Esophagus mucosa (tissue), 1 donor: ENCODE measurements at places on chromosomes 7 and 10.
A peak's percentile ranks its signal among the peaks of the same experiment; 100 is the strongest.

DNA sequence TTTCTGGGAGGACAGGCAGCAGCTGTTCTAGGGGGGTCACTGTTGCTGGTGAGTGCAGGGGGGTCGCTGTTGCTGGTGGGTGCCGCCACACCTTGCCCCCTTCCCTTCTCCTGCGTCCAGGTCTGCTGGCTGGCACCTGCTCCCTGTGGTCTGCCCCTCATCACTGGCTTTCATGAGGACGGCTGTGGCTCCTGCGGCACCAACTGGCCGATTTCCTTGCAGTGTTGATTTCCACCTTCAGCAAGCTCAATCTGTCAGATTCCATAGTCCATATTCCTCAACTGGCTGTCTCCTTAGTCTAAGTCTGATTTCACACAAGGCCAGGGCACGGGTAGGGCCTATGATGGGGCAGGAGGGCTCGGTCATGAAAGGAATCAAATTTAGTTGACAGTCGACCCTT lies 23.4 kb upstream of the GRB10 start:
- ATAC-seq = no peak

DNA sequence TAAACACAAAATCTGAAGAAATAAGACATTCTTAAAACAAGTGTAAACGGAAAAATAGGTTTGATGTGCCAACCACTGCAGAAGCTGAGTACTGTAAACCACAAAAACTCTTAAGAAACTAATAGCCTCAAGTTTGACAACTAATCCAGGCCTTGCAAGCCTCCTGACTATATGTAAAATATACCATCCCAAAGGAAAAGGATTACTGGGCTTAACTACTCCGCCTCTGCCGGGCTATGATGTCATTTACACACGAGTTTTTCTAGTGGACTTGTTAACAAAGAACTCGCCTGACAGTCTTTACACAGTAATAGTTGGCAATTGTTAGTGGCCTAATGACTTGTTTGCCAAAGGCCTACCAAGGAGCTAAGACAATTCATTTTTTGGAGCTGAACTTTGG lies 2.1 kb downstream of the KIF5B start:
- ATAC-seq = peak; percentile 39

DNA sequence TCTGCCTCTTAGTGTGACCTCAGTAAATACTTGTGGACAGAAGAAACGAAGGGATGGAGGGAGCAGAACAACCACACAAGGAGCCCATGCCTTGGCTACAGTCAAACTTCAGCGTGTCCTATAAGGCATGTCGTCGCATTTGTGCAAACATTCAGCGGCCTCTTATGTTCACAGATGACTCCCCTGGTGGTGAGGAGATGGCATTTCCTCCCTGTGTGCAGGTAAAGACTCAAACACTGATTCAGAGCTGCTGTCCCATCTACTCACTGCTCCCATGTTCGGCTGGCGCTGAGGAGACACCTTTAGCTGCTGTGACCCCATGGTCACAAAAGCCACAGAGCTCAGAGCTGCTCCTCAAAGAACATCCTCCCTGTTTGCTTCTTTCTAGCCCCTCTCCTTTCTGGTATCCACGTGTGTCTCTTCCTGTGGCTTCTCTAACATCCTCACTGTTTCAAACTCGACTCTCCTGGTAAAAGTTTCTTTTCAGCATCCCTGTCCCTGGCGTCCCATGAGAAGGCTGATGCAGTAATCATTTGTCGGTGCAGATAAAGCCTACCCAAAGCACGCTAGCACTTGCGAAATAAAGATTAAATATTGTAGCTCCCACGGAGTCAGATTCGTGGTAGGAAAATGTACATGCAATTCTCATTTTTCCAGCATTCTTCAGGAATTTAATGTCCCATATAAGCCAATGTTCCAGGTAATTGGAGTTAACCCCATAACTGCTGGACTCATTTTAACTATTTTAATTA lies 124.9 kb upstream of the NEBL start:
- ATAC-seq = no peak

DNA sequence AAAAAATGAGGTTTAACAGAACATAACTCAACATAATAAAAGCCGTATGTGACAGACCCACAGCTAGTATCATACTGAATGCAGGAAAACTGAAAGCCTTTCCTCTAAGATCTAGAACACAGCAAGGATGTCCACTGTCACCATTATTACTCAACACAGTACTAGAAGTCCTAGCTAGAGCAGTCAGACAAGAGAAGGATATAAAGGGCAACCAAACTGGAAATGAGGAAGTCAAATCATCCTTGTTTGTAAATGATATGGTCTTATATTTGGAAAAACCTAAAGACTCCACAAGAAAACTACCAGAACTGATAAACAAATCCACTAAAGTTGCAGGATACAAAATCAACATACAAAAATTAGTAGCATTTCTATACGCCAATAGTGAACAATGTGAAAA lies 45.9 kb downstream of the C10orf71 start:
- ATAC-seq = no peak

DNA sequence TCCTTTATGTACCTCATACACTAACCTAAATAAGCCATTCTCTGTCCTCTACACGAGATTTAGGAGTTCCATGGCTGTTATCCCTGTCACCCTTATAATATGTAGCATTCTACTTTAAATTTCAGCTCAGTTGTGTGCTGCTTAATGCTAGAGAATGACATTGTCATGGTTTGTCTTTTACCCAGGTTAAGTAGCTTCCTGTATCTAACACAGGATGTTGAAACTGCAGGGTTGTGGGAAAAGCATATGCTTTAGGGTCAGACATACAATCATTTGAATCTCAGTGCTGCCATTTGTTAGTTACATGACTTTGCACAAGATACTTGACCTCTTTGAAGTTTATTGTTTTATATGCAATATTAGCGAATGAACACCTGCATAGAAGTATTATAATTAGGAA lies 235.1 kb upstream of the CACNA2D1 start:
- ATAC-seq = no peak
